ENCODE measurements at places on chromosomes 12 and 14.

- no peaks in the 10 kb centered on the region for H3K27me3 ChIP-seq
- DNase-seq = no peak
- H3K4me1 ChIP-seq = no peaks in the 10 kb centered on the region
- no peak overlapping the region for H3K4me3 ChIP-seq
- no peak overlapping the region for H3K27ac ChIP-seq
Observed at GRCh38 chr12:118023301-118023860, 6.9 kb downstream of the RFC5 start.

DNA sequence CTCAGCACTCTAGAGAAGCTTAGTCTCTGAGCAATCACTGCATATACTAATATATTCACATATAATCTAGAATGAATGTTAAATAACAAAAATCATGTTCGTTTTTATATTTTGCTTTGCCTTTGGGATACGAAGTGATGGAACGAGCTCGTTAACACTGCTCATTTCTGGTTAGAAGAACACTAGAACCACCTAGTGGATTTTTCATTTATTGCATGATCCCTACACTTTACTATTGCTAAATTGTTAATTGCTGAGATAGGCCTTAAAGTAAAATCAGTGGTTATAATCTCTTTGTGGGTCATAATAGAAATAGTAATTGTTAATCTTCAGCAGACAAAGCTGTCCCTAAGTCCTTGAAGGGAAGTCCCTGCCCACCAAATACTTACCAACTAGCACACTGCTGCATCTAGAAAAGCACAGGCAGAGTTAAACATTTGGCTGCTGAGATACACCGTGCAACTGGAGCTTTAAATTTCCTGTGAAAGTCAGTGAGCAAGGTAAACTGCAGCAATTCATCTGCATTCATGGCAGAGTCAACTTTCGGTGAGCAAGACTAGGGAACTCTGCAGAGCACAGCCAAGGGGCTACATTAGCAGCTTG, 353.7 kb downstream of the APAF1 start:
- no peaks in the 10 kb centered on the region for H3K36me3 ChIP-seq
- no peaks in the 10 kb centered on the region for H3K4me1 ChIP-seq
- H3K4me3 ChIP-seq = no peak overlapping the region
- peaks cover 17% of the 10 kb centered on the region for H3K27me3 ChIP-seq

DNA sequence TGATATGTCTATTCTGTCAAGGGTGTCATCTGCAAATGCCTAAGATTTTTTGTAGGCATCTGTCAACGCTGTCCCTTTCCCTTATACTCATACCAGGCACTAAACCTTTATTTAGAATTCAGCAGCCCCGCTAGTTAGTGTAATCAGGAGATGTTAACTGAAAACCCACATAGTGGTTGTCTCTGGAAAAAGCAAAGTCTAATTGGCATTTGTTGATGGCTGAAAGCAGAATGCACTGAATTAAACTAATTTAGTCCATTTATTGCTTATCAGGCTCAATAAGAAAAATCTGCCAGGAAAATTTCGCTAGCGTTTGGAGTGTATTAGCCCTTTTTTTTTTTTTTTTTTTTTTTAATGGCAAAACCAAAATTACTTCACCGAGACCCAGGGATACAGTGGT, 34.5 kb downstream of the TDP1 start:
- peaks cover 44% of the 10 kb centered on the region for H3K36me3 ChIP-seq
- no peaks in the 10 kb centered on the region for H3K4me1 ChIP-seq

DNA sequence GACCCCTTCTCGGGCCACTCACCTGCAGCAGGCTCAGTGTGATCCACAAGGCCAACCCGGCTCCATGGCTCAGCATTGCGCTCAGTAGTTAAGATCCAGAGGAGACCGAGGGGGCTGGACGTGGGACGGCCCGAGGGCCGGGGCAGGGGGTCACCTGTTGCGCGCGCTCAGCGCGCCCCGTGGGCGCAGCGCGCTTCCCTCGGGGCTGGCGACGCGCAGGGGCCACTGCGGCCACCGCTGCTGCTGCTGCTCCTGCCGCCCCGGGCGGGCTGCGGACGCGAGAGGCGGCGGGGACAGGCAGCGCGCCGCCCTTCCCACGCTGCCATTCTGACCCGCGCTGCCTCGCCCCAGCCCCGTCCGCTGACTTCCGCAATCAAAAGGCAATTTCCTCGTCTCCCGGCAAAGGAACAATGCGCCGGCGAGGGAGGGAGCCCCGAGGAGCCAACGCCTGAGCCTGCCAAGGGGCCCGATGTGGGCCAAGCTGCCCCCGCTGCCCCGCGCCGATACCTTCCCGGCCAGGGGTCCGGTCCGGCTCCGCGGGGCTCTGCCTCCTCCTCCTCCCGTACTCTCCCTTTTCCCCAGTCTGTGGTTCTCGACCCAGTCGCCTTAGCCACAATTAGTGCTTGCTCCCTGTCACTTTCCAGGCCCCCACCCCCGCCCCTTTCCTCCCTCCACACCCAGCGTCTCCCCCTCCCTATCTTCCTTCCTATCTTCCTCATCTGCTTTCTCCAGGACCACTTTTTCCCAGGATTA, 27.3 kb downstream of the PTPRB start:
- H3K4me1 ChIP-seq = peaks cover 6% of the 10 kb centered on the region
- peaks cover 39% of the 10 kb centered on the region for H3K27me3 ChIP-seq
- H3K4me3 ChIP-seq = peak overlapping the region; percentile 50
- peak overlapping the region; percentile 9 for H3K27ac ChIP-seq
- H3K36me3 ChIP-seq = no peaks in the 10 kb centered on the region
- DNase-seq = no peak

- H3K27ac ChIP-seq = peak overlapping the region; percentile 19
- H3K36me3 ChIP-seq = peaks cover 1% of the 10 kb centered on the region
- peaks cover 18% of the 10 kb centered on the region for H3K4me1 ChIP-seq
- no peaks in the 10 kb centered on the region for H3K27me3 ChIP-seq
Observed at GRCh38 chr12:123131879-123132402, 18.9 kb downstream of the PITPNM2 start.

DNA sequence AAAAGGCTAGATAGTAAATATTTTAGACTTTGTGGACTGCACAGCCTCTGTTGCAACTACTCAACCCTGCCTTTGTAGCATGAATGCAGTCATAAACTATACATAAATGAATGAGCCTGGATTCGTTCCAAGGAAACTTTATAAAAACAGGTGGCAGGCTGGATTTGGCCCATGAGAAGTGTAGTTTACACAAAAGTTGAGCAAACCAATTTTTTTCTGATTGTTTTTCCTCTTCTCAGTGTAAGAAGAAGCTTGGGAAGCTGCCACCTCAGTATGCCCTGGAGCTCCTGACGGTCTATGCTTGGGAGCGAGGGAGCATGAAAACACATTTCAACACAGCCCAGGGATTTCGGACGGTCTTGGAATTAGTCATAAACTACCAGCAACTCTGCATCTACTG, 9.5 kb downstream of the OAS1 start:
- no peaks in the 10 kb centered on the region for H3K27me3 ChIP-seq
- DNase-seq = no peak
- H3K4me3 ChIP-seq = no peak overlapping the region

DNA sequence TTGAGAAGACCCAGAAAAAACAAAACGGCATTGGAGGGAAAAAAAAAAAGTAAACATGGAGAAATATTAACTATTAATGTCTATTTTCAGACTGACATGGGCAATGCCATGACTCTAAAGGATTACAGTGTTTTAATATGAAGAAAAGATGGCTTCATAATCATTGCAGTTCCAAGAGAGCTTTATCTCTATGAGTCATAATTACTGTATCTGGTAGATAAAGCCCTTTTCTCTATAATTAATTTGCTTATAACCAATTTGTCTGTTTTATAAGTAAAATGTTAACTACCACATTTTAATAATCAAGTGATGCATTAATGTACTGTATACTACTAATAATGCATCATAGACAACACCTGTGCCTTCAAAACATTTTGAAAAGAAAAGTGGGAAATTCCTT, 59.7 kb downstream of the CLIP1 start:
- no peak for DNase-seq
- H3K27ac ChIP-seq = no peak overlapping the region
- peaks cover 35% of the 10 kb centered on the region for H3K36me3 ChIP-seq
- peaks cover 8% of the 10 kb centered on the region for H3K4me1 ChIP-seq
- H3K27me3 ChIP-seq = no peaks in the 10 kb centered on the region

DNA sequence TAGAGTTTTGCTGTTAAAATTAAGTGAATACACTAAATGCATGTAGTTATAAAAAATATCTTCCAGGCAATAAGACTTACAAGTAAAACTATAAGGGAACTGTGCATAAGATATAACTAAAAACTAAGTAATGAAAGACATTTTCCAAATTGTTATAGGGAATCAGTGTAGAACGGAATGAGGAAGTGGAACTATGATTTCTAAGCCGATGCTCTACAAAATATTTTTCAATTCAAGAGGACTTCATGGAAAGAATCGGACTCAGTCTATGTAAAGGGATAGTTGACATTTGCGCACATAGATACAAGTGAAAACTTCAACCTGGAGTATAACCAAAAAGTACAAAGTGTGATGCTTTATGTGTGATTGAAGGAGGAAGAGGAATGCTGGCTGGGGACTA, 40.1 kb upstream of the KIF21A start:
- no peak overlapping the region for H3K27ac ChIP-seq
- H3K4me1 ChIP-seq = no peaks in the 10 kb centered on the region
- no peak overlapping the region for H3K4me3 ChIP-seq

GRCh38 chr12:110743571-110744093, 941 bp upstream of the PPP1CC start:
- H3K36me3 ChIP-seq = peaks cover 21% of the 10 kb centered on the region
- H3K4me1 ChIP-seq = peaks cover 41% of the 10 kb centered on the region
- H3K27me3 ChIP-seq = no peaks in the 10 kb centered on the region

GRCh38 chr12:49188201-49188915, 522 bp downstream of the TUBA1A start:
- peaks cover 56% of the 10 kb centered on the region for H3K36me3 ChIP-seq
- peaks cover 22% of the 10 kb centered on the region for H3K4me1 ChIP-seq
- DNase-seq = peak; percentile 69
- peak overlapping the region; percentile 96 for H3K27ac ChIP-seq

GRCh38 chr14:64801800-64802199, 77.9 kb downstream of the SPTB start:
- H3K36me3 ChIP-seq = no peaks in the 10 kb centered on the region
- H3K27ac ChIP-seq = no peak overlapping the region
- H3K27me3 ChIP-seq = no peaks in the 10 kb centered on the region
- no peak for DNase-seq

GRCh38 chr12:57898308-57898970, 42.9 kb upstream of the ATP23 start:
- H3K4me3 ChIP-seq = peak overlapping the region; percentile 53
- no peaks in the 10 kb centered on the region for H3K27me3 ChIP-seq
- H3K27ac ChIP-seq = peak overlapping the region; percentile 97
- peaks cover 36% of the 10 kb centered on the region for H3K4me1 ChIP-seq
- H3K36me3 ChIP-seq = peaks cover 3% of the 10 kb centered on the region
